Endothelial cell (in vitro differentiated cells): ENCODE measurements at places on chromosomes 2 and 18. TPM values are rescaled to one million over a fixed set of nuclear protein-coding genes. Genes with fewer than 3 reads are reported as not detected.

DNA sequence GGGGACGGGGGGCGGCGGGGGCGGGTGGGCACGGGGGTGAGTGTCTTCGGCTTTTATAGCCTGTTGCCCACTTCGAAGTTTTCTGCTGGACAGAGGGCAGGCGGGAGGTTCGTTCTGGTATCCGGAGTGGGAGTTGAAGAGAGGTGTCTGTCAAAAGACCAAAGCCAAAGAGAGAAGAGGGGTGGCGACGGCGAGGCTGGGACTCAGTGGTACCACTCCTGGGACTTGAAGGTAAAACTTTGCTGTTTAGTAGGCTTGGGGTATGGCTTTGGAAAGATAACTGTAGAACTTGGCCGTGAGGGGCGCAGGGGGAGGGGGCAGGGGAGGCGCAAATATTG, 215.8 kb upstream of the DTNA start:
- H3K27me3 ChIP-seq: peaks cover 3% of the 10 kb centered on the region
- H3K4me3 ChIP-seq: peak overlapping the region; percentile 91
- no peaks in the 10 kb centered on the region for H3K36me3 ChIP-seq
- H3K27ac ChIP-seq: peak overlapping the region; percentile 50

- peaks cover 4% of the 10 kb centered on the region for H3K36me3 ChIP-seq
- H3K4me3 ChIP-seq: no peak overlapping the region
- H3K27ac ChIP-seq: no peak overlapping the region
- peaks cover 5% of the 10 kb centered on the region for H3K4me1 ChIP-seq
- no peak for DNase-seq
Measured at GRCh38 chr2:23380562-23381065, 4.4 kb upstream of the KLHL29 start.

DNA sequence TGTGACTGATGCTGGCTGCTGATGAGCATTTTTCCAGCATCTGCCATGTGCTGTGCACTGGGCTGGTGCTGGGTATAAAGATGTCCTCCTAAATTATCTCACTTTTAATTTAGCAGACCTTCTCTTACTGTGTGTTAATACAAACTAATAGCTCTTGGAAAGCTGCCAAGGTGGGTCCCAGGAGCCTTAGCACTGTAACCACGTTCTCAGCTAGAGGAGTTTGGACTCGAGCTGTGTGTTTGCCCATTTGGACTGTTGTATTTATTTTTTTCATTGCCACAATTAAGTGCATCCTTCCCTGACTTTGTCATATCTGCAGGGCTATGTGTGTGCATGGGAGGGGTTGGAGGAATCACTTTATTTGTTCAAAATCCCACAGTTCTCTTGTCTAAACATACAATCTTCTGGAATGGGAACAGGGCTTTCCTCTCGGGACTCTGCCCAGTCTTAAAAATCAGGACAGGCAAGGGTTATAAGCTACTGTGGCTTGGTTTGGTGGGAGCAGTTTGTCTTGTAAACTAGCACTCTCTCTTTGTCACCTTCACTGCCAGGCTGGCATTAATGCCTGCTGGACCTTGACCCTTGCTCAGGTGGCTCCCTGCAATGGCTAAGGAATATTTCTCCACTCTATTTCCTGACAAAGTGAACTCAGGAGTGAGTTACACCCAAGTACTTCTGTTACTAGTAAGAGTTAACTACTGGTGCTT, 129.7 kb upstream of the MGAT5 start:
- DNase-seq: no peak
- H3K4me1 ChIP-seq: peaks cover 58% of the 10 kb centered on the region
- H3K36me3 ChIP-seq: peaks cover 12% of the 10 kb centered on the region

DNA sequence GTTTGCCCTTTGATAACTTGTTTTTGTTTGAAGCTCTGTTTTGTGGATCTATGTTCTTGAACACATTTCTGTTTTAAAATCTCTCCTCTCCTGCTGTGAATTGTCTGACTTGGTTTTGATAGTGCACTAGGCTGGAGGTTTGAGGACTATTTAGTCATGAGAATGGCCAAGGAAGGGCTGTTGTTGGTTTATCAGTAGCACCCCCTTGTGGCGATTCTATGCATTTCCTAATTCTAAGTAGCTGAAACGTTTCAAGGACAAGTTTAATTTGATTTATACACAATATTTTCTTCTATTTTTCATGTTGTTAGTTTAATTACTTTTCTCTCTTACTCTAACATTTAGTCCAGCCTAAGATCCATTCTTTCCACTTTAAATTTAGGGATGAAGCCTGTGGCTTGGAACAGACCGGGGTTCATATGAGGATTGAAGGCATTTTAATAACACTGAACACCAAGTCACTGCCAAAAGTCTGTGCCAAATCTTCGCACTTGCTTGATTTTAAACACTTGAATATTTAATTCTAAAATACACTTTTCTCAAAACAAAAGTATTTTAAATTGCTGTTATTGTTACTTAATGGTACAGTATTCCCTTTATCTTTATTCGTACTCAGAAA, 166.0 kb downstream of the SOCS6 start:
- H3K4me3 ChIP-seq: no peak overlapping the region
- no peaks in the 10 kb centered on the region for H3K36me3 ChIP-seq
- peak; percentile 57 for DNase-seq
- no peaks in the 10 kb centered on the region for H3K4me1 ChIP-seq

- peak; percentile 51 for DNase-seq
- no peaks in the 10 kb centered on the region for H3K36me3 ChIP-seq
- H3K27me3 ChIP-seq: peaks cover 7% of the 10 kb centered on the region
- H3K27ac ChIP-seq: no peak within 1 kb of the TSS
- peak within 1 kb of the TSS; percentile 71 for H3K4me3 ChIP-seq
Measured at GRCh38 chr2:26847655-26848335, at the start of gene DPYSL5. Gene DPYSL5 (plus strand): TSS chr2:26848132. CDS start chr2:26898500, 50,368 bp downstream.

DNA sequence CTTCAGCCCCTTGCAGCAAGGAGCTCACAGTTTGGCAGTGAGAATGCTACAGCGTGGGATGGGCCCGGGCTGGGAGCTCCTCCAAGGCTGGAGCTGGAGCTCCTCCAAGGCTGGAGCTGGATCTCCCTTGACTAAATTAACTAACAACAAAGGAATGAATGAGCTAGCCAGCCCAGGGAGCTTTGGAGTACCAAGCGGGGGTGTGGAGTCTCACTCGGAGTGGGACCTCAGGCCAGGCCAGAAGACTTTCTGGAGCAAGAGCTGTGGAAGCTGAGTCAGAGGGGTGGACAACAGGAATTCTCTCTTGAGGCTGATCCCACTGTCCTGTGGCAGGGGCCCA, 244.7 kb upstream of the HS6ST1 start:
- no peaks in the 10 kb centered on the region for H3K4me1 ChIP-seq
- H3K27me3 ChIP-seq: peaks cover under 1% of the 10 kb centered on the region
- H3K4me3 ChIP-seq: no peak overlapping the region
- no peak overlapping the region for H3K27ac ChIP-seq
- H3K36me3 ChIP-seq: no peaks in the 10 kb centered on the region
- DNase-seq: no peak

GRCh38 chr2:231336700-231337099, 58.8 kb upstream of the B3GNT7 start:
- DNase-seq: no peak
- H3K4me3 ChIP-seq: no peak overlapping the region
- peaks cover 18% of the 10 kb centered on the region for H3K36me3 ChIP-seq

- H3K27me3 ChIP-seq: peaks cover 6% of the 10 kb centered on the region
- no peak overlapping the region for H3K27ac ChIP-seq
- no peak overlapping the region for H3K4me3 ChIP-seq
- no peak for DNase-seq
- peaks cover 70% of the 10 kb centered on the region for H3K4me1 ChIP-seq
Measured at GRCh38 chr2:205700331-205701132, 18.2 kb downstream of the NRP2 start.

DNA sequence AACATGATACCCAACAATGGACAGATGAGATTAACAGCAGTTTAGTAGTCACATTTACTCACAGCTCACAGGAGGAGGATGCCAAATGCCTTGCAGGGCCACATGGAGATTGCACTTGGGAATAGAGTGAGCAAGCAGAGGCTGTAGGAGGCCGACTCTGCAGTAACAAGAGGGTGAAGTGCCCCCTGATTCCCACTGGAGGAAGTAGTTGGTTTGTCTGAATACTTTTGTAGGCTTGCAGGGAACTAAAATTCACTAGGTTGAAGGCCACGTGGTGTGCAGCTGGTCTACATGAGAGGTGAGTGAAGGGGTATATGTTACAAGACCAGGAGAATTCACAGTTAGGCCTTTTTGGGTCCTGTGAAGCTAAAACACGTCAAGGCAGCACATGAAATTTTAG, 419.3 kb upstream of the TNP1 start:
- DNase-seq: no peak
- H3K36me3 ChIP-seq: no peaks in the 10 kb centered on the region
- peaks cover 3% of the 10 kb centered on the region for H3K27me3 ChIP-seq

GRCh38 chr2:164066095-164066494, 330.3 kb upstream of the FIGN start:
- DNase-seq: no peak
- H3K4me1 ChIP-seq: peaks cover 11% of the 10 kb centered on the region
- no peak overlapping the region for H3K27ac ChIP-seq

Gene CTAGE1
- total RNA-seq: not detected

Gene KLF11
- total RNA-seq: 8.2 TPM

Gene HNRNPLL
- 57.1 TPM for total RNA-seq

Gene ANKRD53
- 0.56 TPM for total RNA-seq

Gene NGEF
- total RNA-seq: 1.4 TPM

Gene TCF23
- not detected for total RNA-seq
